NCI-H510A treated with DMSO at 0.1 percent for 48 hours (cell line): ENCODE measurements at places on chromosomes 1 and 21.

GRCh38 chr1:39332291-39332690, 127.8 kb downstream of the MACF1 start:
- DNase-seq: no peak

- DNase-seq: no peak
These were observed 215.5 kb upstream of the VAMP3 start for GRCh38 chr1:7555391-7556185.

- DNase-seq: no peak
These were observed 32.7 kb upstream of the ZNF326 start for GRCh38 chr1:89962024-89962741.

GRCh38 chr1:81588149-81588548, 212.6 kb upstream of the ADGRL2 start:
- no peak for DNase-seq

- no peak for DNase-seq
These were observed 881 bp upstream of the ACTRT2 start for GRCh38 chr1:3020263-3020909.

GRCh38 chr1:178101654-178102053, 7.8 kb downstream of the RASAL2 start:
- DNase-seq: no peak

GRCh38 chr1:48869116-48869893, 92.6 kb upstream of the BEND5 start:
- DNase-seq: no peak
